ENCODE measurements at places on chromosomes 2 and 18.

GRCh38 chr2:143530758-143531157 lies 401.5 kb downstream of the ARHGAP15 start:
- no peak for DNase-seq

- DNase-seq = peak; percentile 3
Observed at GRCh38 chr18:44507729-44508325, 172.9 kb upstream of the SETBP1 start.

- no peak for DNase-seq
Observed at GRCh38 chr2:62831729-62832128, 126.2 kb downstream of the EHBP1 start.

DNA sequence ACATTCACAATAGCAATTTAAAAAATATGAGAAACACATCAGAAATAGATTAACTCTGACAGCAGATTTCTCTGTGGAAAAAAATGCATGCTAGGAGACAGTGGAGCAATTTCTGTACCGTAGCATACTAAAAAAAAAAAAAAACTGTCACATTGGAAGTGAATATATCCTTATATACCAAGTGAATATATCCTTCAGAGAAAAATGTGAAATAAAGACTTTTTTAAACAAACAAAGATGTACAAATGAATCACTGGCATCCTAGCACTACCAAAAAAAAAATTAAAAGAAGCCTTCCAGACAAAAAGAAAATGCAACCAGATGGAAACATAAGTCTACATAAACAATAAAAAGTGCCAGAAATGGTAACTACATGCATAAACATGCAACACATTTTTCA lies 169.4 kb downstream of the NBAS start:
- no peak for DNase-seq

DNA sequence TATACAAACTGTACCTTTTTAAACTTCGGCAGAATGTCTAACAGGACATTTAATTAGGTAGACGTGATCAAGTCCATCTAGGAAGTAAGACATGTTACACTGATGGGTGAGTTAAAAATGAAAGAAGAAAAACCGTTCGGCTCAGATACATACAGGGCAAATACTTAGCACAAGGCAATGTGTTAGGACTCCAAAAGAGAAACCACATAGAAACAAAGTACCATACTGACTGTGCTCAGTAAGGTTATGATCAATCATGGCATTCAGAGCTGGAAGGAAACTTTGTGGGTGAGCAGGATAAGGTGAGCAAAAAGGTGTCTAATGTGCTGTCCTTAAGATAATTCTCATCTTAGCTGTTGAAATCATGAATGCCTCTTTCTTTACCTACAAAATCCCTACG lies 211.9 kb downstream of the STK39 start:
- no peak for DNase-seq

Data from stimulated activated CD8-positive, alpha-beta memory T cell treated with anti-CD3 and anti-CD28 coated beads, Interleukin-4, amount 100 ng/mL, for 1 hour (primary cell).